ENCODE measurements at places on chromosomes 5 and 9.
A peak's percentile ranks its signal among the peaks of the same experiment; 100 is the strongest.

DNA sequence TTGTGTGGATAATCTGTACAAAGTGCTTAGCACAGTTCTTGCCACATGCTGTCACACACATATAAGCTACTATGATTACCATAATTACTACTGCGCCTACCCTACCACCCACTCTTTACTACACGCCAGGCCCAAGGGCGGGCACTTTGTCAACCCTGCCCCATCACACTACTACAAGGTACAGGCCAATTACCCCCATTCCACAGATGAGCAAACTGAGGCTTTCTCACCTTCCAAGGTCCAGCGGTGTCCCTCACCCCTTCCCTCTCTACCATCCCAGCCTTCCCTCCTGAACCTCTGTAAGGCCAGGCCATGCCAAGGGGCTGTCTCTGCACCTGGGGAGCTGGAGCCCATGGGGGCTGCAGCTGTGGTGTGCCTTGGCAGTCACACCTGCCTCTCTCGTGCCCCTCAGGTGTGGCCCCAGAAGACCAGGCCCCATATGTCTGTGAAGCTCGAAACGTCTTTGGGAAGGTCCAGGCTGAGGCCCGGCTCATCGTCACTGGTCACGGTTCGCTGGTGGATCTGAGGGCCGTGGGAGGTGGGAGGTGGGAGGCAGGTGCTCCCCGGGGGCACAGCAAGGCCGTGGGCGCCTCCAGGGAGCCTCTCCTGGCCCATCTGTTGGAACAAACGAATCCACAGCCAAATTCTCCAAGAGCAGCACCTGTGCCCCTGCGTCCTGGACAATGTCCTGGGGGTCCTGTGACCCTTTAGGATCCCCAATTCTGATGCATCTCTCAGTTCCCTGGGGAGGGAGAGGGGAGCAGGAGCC is 54.6 kb downstream of the HMCN2 start:
- DNase-seq, result no peak

DNA sequence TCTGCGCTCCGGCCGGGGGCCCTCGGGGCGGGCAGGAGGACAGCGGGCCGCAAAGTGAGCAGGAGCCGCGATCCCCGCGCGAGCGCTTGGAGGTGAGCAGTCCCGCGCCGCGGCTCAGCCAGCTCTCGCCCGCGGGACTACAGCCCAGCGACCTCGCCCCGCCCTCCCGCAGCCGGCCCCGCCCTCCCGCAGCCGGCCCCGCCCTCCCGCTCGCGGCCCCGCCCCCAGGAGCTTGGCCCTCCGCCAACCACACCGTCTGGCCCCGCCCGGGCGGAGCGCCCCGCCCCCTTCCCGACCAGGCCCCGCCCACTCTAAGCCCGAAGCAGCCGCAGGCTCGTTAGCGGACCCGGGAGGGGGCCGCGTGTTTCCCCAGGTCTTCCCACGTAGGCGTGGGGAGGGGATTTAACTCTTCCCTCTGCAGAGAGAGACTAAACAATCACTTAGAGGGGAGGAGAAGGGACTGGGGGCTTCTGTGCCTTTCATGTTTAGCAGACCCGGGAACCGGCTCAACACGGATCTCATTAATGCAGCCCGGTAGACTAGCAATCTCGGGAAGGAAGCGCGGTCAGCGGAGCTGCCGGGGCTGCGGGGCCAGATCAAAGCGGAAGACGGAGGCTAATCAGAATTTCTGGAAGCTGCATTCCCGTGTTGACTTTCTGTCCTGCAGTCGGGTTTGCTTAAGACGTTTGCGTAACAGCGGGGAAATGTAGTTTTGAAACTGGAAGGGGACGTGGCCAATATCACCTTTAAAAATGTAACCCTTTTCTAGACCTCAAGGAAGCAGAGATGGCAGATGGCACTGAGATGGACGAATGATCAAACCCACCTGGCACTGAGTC is at the start of gene MYO10:
Gene MYO10 (minus strand): TSS at position 139 of the 839 bp plus-strand sequence. CDS start 480 bp downstream, outside the sequence.
- no peak for DNase-seq

DNA sequence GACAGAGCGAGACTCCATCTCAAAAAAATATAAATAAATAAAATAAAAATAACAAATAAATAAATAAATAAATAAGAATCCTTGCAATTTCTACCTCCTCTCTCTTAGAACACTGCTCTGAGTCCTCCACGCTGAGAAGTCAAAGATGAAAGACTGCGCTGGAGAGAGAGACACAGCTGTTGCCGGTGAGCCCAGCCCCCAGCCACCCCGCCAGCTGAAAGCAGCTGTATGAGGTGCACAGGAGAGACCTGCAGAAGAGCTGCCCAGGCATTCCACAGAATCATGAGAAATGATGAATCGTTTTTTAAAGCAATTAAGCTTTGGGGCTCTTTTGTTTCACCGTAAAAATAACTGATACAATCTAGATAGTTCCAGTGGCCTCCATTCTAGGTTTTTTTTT is 16.3 kb upstream of the STRBP start:
- DNase-seq, result no peak

DNA sequence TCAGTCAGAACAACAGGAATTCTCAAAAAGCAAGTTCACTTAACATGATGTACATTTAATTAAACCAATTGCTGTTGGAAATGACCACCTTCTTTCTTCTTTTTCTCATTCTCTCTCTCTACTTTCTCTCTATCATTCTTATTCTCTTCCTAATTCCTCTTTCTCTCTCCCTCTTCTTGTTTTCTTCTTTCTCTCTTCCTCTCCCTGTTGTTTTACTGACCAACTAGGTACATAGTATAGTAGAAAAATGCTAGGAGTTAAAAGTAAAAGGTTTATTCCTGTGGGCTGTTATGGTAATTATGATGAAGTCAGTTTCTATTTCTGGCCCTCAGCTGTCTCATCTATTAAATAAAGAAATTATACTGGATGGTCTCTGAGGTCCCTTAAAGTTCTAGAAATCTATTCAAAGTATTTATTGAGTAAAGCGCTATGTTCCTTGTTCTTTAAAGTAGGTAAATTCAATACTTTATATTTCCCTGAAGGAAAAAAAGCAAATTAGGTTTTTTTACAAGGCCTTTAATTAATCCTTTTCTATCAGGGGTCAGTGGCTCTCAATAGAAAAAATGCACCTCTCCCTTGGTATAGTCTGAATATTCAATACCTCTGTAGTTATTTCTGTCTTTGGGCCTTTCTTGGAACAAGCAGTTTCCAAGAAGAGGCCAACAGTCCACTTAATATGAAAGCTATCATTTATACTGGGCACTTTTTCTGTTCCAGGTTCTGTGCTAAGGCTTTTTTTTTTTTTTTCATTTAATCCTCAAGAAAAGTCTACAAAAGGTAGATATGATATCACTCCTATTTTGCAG is 102.3 kb upstream of the SLC30A5 start:
- no peak for DNase-seq

- no peak for DNase-seq
These were observed 64.7 kb upstream of the LPAR1 start for GRCh38 chr9:111102793-111103464.

GRCh38 chr9:96294159-96294545 is 7.8 kb downstream of the HSD17B3 start:
- no peak for DNase-seq

GRCh38 chr9:114291064-114291474 is 31.8 kb upstream of the ORM1 start:
- peak; percentile 61 for DNase-seq

GRCh38 chr5:18959535-18959934 is 1028.5 kb downstream of the CDH18 start:
- peak; percentile 98 for DNase-seq

- no peak for DNase-seq
These were observed 75.6 kb downstream of the CRB2 start for GRCh38 chr9:123431581-123431980.

DNA sequence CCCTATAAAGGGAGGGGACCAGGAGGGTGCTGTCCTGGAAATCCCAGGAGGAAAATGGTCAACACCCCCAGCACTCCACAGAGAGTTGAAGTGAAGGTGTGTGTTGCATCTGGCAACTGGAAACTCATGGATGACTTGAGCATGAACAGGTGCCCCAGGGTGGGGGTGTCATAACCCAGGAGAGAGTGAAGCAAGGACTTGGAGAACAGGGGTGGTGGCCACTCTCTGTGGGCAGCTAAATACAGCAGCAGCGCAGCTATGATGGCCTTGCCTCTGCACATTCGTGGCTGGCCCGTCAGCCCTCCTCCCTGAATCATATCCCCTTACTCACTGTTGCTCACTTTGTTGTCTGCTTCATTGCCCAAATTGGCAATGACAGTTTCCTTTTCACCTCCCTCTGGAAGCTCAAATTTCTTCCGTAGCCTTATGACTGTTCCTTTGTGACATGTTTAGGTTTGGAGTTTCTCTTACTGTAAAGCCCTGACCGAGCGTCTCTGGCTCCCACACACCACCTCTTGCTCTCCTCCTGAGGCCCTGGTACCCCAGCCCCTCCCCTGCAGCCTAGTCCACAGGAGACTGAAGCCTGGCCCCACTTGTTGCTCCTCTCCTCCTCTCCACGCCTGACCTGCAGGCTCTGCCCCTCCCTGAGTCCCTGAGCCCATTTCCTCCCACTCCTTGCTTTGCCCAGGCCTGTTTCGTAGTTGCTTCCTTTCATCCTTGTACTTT is 185.8 kb downstream of the CD180 start:
- DNase-seq, result no peak

- no peak for DNase-seq
These were observed 6.6 kb upstream of the ASPN start for GRCh38 chr9:92488681-92489550.

DNA sequence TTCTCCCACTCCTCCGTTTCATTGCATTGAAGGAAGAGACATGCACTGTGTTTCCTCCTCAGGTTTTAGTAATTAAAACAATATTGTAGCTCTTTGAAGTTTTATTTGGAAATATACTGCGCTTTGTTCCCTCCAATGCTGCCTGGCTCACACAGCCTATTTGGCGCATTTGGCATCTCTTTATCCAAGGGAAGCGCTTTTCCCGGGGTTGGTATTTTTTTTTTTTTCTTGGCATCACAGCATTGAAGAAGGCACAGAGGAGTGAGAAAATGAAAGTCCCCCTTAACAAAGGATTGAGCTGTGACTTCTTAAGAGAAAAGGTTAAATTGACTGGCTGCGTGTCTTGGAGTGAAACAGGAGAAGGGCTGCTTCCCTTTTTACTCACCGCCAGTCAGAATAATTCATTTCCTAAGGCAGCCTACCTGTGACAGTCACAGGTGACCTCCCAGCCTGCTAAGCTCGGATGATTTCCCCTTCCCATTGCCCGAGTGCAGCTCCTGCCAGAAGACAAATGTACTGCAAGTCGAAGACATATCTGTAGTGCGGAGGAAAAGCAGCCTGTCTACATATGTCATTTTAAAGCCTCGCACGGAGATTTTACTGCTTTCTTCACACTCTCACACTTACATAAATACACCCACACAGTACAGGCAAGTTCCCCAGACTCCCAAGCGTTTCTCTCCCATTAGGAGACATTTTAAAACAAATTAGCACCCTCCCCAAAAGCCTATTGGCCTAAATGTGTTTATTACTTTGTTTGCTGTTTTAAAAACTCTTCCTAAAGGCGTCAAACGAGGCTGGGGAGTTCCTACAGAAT is 665.5 kb upstream of the ZNF608 start:
- peak; percentile 67 for DNase-seq

GRCh38 chr5:150490296-150490669 is 17.6 kb upstream of the NDST1 start:
- DNase-seq, result no peak

GRCh38 chr5:143758750-143759149 is 53.2 kb upstream of the HMHB1 start:
- DNase-seq, result no peak

DNA sequence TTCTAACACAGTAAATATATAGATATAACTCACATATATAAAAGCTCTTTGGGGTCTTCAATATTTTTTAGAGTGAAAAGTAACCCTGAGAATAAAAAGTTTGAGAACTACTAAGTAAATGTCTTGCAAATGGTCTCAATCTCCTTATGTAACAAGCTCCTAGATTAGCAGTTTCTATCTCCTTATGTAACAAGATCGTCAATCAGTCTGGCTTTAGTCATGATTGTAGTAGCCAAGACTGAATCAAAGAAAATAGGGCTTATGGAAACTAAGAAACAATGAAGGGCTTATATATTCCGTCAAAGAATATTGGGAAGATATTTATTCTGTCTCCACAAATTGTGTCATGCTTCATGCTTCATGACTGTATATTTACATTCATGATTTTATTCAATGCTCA is 22.4 kb upstream of the FREM1 start:
- no peak for DNase-seq

DNA sequence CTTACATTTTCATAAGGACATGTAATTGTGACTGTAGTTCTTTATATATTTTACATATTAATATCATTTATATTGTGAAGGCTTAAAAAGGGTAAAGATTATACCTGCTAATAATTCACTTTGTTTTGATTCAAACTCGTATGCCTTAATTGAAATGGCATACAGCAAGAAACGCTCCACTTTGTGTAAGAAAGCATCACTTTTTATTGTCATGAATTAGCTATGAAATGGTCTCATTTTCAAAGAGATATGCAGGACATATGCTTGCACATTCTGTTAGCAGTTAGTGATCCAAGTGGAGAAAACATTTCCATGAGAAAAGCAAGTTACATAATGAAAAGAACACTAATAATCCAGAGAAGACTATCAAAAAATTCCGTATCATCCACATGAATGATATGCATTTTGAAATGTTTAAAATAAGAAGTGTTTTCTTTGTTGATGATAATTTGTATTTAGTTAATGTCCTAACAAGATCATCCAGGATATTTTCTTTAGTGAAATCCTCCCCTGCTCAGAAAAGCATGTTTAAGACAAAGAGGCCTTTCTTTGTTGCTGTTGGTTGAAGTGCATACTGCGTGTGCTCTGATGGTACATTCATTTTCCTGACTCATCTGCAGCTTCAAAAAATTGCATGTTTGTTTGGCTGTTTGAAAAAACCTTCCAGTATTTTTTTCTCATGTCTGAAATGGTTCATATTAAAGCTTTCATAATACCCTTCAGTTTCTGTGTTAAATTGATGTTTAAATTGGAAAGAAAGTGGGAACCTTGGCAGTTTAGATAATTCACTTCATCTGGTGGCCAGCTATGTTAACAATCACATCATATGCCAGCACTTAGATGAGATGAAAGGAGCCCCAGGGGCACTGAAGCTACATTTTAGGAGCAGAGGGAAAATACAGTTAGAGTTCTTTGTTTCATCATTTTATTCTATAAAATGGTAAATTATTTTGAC is 242.2 kb downstream of the CSNK1G3 start:
- peak; percentile 9 for DNase-seq

- no peak for DNase-seq
These were observed 482.1 kb upstream of the ZNF608 start for GRCh38 chr5:125228363-125229070.

- no peak for DNase-seq
These were observed 139.0 kb upstream of the ITGA1 start for GRCh38 chr5:52648726-52649125.

- DNase-seq, result no peak
These were observed 63.5 kb upstream of the KLF9 start for GRCh38 chr9:70477907-70478480.

GRCh38 chr5:92695123-92696003 is 885.7 kb downstream of the NR2F1-AS1 start:
- no peak for DNase-seq

GRCh38 chr9:129595311-129595741 is 25.6 kb downstream of the C9orf50 start:
- DNase-seq, result no peak

DNA sequence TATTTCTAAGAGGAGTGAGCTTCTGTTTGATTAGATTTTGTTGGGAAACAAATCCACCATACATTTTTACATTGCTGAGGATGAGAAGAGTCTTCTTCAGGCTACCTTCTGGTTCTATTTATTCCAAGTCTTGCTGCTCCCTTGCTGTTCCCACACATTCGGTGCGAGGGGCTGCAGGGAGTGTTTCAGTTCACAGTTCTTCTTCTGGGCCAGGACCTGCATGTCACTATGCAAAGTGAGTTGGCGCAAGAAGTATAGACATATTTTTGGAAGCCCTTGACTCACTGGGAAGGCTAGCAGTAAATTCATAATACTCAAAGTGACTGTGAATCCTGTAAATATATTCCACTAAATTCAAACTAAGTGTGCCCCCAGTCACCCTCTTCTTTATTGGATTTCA is 657.9 kb downstream of the TAF11L14 start:
- DNase-seq, result no peak
